ENCODE measurements at places on chromosomes 1 and 21.
A peak's percentile ranks its signal among the peaks of the same experiment; 100 is the strongest.

GRCh38 chr1:207424570-207425131, 29.5 kb upstream of the CR2 start:
- DNase-seq: no peak

GRCh38 chr1:171159148-171159547, 26.0 kb upstream of the FMO2 start:
- DNase-seq: no peak

DNA sequence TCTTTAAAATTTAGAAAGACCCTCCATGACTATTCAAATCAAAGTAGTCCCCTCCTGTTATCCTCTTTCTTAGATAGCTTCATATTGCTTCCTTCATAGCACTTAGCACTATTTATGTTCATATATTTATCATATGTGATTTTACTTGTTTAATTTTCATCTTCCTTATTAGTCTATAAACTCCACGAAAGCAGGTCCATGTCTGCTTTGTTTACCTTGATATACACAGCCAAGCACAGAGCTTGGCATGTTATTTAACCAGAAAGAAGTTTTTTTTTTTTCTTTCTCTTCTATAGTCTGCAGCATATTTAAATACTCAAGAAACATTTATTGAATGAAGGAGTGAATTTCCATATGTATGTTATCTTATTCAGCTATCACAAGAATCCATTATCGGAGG, 36.0 kb downstream of the SCP2 start:
- no peak for DNase-seq

- no peak for DNase-seq
Measured at GRCh38 chr1:198088360-198089071, 68.3 kb upstream of the NEK7 start.

DNA sequence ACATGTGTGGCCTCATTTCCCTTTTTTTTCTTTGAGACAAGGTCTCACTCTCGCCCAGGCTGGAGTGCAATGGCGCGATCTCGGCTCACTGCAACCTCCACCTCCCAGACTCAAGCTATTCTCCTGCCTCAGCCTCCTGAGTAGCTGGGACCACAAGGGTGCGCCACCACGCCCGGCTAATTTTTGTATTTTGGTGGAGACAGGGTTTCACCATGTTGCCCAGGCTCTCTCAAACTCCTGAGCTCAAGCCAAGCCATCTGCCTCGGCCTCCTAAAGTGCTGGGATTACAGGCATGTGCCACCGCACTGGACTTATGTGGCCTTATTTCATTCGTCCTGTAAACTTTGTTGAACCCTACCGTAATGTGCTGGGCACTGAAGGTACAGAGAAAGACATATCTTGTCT, 569 bp upstream of the WARS2 start:
- peak; percentile 39 for DNase-seq

- no peak for DNase-seq
Measured at GRCh38 chr21:41410767-41411448, 15.1 kb upstream of the MX1 start.

DNA sequence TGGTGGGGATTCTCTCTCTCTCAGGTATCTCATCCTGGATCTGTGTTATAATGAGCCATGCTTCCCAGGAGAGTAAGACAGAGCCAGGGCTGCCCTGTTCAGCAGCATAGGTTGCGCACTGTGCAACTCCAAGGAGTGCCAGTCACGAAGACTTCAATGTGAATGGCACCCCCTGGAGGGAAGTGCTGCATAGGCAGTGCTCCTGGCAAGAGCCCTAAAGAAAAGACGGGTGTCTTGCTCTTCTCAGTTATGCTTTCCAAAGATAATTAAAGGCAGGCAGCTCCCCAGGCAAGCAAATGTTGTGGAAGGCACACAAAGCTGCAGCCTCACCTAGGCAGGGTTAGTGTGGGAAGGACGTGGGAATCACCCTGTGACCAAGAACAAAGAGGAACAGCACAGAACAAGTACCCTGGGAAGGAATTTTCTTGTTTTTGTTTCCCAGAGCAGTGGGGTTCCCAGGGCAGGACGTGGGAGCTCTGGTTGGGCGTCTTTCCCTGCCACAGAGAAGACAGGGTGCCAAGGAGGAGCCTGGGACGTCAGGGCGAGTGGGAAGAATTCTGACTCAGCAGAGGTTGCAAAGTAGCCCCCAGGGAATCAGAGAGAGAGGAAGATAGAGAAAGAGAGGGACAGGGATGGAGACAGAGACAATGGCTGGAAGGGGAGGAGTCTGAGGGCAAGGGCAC, 120.9 kb downstream of the KCNN3 start:
- DNase-seq: peak; percentile 50

DNA sequence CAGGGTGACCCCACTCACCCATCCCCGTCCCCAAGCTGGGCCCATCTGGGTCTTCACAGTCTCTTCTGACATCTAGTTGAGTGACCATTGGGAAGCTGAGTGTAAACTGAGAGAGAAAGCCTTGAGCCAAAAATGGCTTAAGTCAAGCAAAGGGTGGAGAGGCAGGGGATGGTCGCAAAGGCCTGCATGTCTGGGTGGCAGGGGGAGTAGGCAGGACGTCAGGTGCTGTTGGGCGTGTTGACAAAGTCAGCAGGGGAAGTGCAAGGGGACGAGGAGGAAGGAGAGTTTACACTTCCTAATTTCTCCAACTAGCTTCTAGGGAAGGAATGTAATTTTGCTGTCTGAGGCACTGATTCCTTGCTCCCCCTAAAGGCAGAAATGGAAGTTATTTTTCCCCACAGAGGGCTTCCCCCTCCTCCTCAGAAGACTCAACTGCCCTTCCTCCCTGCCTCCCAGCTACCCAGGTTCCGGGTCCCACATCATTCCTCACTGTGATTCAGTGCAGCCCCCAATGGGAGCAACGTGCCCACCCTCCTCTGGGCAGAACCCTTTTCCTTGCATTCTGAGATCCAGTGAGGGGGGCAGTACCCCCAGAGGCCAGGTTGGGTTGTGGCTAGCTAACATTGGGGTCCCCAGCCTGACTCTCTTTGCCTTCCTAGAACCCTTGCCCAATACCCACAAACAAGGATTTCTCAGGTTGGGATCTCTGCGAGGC, 1.2 kb upstream of the ADORA1 start:
- no peak for DNase-seq

DNA sequence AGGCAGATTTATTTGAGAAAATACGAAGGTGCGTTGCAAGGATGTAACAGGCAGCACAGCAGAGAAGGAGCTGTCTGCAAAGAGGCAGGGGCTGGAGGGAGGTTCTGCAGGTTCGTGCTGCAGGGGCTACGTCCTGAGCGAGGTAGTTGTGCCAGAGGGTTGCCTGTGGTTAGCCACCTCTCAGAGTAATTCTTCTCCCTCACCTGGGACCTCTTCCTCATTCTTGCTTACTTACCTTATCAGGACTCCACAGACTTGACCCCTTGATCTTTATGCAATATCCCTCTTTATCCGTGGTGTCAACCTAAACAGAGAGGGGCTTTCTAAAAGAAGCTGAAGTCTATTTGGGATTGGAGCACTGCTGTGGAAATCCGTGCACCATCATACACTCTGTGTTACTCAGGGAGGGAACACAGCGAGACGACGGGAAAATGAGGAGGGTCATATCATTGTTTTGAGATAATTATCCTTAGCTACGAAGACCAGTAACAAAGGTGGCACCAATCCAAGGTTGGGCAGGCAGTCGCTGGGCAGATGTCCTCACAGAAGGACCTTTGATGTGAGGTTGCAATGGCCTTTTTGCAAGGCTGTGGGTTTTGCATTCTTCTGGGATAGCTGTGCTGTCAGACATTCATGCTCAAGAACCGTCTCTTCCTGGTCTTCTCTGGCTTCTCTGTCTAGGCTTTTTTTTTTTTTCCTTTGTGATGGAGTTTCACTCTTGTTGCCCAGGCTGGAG, 82.8 kb downstream of the WDR4 start:
- no peak for DNase-seq

DNA sequence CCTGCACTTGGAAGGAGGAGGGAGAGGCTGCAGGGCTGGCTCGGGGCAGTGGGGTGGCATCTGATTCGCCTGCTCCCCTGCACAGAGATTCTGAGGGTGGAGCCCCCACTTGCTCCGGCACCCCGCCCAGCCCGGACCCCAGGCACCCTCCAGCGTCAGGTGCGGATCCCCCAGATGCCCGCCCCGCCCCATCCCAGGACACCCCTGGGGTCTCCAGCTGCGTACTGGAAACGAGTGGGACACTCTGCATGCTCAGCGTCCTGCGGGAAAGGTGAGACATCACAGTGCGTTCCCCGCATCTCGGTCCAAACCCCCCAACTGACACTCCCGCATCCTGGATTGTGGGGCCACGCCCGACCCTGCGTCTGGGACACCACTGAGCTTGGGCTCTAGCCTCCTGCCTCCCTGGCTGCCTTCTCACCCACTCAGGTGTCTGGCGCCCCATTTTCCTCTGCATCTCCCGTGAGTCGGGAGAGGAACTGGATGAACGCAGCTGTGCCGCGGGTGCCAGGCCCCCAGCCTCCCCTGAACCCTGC, 7.9 kb downstream of the ADAMTSL4 start:
- DNase-seq: no peak

GRCh38 chr1:197285526-197286205, 17.6 kb downstream of the CRB1 start:
- no peak for DNase-seq

- DNase-seq: no peak
Measured at GRCh38 chr1:112704391-112704933, 2.5 kb downstream of the RHOC start.

DNA sequence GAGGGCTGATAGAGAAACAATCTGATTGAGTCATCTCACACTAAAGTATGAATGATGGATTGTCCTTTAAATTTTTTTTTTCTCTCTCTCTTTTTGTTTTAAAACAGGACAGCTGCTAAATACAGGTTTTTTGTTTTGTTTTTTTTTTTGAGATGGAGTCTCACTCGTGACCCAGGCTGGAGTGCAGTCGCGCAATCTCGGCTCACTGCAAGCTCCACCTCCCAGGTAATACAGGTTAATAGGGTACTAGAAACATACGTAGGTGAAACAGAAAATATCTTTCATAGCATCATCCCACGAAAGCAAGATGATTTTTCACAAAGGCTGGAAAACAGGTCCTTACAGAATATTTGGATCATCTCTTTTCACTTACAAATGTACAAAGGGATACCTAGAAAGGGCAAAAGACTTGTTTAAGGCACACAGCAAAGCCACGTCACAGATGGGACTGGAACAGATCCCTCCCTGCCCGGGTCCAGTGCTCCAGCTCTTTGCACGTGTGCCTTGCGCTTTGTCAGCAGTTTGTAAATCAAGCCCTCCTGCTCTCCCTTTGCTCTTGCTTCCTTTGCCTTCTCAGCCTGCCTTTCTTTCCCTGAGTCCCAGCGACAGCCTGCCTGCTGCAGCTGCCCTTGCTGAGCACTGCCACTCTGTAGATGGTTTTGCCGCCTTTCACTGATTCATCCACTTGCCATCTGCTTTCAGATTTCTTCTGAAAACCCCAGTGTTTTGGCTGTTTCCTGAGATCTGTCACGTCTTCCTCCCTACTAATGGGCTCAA, 171.3 kb upstream of the BEND5 start:
- peak; percentile 7 for DNase-seq

DNA sequence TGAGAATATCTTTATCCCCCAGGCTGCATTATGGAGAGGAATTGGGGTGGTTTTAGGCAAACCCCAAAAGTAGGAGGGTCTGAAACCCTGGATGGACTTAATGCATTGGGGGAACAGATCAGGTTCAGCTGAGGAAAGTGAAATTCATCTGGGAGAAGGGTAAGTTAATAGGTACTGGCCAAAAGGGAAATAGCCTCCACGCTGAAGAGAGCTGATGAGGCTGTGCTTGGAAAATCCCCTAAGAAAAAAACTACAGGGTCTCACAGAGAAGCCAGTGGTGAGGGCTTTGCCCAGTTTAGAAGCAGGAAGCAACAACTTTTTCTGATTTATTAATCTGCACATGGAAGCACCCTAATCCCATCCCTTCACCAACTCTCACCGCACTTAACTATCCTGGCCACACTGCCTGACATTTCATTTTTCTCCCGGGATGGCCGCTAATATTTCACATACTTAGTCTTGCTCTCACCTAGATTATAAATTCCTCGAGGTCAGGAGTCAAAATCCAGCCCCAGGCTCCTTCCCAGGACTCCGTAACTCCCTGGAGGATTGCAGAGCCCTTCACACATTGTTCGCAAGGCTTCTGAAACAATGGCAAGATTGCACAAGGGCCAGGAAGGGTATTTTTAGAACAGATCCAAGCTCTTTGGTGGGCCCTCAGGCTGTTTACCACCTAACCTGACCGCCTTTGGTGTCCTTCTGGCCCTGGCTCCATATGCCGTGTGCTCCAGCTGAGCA, 60.9 kb upstream of the TARBP1 start:
- DNase-seq: no peak

DNA sequence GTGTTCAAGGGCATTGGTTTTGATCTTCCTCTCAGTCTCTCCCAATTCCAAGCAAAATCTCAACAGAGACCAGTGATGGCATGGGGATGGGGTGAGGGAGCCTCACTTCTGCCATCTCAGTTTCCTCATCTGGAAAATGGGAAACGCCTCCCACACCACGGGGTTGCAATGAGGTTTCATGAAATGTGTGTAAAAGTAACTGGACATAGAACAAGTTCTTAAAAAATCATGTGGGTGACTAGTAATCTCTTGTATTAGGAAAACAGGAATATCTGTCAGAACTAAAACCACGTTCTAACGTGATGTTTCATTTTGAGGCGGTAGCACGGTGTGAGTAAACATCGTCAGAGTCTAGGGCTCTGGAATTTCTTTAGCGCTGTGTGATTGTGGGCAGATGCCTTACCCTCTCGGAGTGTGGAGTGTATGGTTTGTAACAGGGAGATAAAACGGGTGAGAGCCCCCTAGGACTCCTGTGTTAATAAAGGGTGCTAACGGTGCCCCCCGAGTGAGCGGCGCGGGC, 55.5 kb upstream of the DNAJC6 start:
- DNase-seq: no peak

DNA sequence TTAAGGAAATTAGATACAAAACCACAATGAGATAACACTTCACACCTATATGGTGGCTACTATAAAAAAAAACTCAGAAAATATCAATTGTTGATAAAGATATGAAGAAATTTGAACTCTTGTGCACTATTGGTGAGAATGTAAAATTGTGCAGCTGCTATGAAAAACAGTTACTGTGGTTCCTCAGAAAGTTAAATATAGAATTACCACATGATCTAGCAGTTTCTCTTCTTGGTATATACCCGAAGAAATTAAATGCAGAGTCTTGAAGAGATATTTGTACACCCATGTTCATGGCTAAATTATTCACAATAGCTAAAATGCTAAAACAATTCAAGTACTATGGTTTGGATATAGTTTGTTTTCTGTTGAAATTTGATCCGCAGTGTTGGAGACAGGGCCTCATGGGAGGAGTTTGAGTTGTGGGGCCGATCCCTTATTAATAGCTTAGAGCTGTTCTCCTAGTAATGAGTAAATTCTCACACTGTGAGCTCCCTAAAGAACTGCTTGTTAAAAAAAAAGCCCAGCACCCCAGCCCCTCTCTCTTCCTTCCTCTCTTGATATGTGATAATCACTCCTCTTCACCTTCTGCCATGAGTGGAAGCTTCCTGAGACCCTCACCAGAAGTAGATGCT, 1412.1 kb downstream of the PLA2G4A start:
- DNase-seq: no peak

DNA sequence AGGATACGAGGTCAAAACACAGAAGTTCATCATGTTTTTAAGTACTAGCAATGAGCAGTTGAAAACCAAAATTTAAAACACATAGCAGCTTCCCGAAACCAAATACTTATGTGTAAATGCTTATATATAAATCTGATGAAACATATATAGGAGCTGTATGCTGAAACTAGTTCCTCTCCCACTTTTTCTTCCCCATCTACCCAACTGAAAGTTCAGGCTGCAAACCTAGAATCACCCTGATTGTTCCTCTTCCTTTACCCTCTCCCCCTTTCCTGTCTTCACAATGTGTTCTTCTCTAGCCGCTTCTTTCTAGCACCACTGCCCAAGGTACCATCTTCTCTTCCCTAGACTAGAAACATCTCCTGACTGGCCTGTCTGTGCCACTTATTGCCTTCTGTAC, 90.6 kb downstream of the ST3GAL3 start:
- DNase-seq: no peak

GRCh38 chr1:66996018-66996682, 57.8 kb downstream of the SLC35D1 start:
- DNase-seq: peak; percentile 44

Measured in BE2C (cell line).